T47D (cell line): ENCODE measurements at places on chromosomes 2 and 18.

GRCh38 chr2:56613920-56614319, 430.1 kb downstream of the CCDC85A start:
- DNase-seq: no peak

DNA sequence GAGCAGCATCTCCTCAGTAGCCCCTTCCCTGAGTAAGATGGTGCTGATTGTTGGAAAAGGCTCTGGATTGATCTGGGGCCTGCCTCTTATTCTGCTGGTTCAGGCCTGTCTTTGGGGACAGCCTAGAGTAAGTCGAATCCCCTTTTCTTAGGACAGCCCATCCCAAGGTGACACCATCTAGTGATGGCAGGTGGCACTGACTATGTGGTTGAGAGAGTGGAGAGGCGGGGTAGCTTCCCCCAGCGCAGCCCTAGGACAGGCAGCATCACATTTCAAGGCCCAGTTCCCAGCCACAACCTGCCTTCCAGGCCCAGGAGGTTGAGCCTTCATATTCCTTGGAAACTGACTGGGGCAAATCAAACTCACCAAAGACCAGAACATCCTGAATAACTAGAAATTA, 69.1 kb upstream of the B3GNT7 start:
- no peak for DNase-seq

GRCh38 chr2:20061476-20061875, 10.0 kb upstream of the LAPTM4A start:
- no peak for DNase-seq

- no peak for DNase-seq
These were observed 298.8 kb upstream of the GCFC2 start for GRCh38 chr2:76009484-76009883.

DNA sequence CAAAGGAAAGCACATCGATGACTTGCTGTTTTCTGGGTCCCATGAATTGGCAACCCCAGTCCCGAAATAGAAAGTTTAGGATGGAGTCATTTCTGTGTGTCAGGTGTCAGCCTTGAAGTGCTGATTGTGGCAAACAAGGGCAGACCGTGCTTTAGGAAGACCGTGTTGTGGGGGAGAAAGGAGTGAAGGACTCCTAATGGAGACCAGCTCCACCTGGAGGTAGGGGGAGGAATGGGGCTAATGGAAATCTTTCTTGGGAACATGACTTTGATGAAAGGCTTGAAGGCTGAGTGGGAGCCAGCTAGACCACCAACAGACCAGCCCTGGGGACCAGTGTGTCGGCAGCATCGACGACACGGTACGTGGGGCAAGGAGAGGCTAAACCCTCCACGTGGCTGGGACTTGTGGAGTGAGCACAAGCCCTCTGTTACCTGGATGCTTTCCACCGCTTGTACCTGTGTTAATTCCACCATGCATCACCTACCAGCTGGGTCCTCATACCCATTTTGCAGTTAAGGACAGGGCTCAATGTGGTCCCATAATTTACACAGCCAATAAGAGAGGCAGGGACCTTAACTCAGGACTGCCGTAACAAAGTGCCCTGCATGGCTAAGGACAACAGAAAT, 104.2 kb downstream of the SH3BP4 start:
- peak; percentile 76 for DNase-seq

DNA sequence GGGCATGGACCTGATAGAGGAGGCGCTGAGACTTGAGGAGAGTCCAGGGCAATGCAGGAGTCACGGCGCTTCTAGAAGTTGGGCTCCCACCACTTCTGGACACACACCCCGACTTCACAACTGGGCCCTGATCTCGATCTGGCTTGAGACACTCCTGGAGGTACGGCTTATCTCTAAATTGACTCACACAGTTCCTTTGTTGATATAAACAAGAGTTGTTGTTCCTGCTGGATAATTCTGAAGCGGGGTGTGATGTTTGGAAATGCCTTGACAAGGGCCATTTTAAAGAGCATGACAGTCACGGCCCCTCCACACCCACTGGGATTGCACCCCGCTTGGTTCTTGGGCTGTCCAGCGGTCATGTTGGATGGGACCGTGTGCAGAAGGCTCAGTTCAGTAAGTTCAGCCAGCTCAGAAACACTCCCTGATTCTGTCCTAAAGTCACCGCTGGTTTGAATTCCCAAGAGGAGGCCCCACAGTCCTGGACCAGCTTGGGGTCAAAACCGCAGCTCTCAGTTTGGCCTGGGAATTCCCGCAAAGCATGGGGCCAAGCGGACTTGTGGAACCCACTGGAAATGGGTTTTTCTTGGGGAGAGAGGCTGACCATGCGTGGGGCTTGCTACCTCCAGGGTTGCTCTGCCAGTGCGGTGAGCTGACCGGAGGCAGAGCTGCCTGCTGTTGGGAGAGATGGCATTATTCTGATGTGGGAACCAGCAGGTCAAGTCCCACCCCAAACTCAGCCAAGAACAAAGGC, 9.3 kb upstream of the NEU2 start:
- DNase-seq: no peak

DNA sequence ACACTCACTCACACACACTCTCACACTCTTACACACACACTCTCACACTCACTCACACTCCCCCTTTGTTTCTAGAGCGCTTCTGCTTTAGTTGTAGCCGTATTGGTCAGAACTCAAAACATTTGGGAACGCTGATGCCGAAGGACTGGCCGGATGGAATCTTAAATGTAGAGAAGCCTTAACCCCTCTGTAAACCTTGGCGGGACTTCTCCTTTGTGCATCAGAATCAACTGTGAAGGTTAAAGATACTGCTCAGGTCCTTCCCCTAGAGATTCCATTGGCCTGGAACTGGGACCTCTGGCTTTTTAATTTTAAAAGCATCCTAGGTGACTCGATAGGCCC, 18.3 kb downstream of the SH3BP4 start:
- no peak for DNase-seq

DNA sequence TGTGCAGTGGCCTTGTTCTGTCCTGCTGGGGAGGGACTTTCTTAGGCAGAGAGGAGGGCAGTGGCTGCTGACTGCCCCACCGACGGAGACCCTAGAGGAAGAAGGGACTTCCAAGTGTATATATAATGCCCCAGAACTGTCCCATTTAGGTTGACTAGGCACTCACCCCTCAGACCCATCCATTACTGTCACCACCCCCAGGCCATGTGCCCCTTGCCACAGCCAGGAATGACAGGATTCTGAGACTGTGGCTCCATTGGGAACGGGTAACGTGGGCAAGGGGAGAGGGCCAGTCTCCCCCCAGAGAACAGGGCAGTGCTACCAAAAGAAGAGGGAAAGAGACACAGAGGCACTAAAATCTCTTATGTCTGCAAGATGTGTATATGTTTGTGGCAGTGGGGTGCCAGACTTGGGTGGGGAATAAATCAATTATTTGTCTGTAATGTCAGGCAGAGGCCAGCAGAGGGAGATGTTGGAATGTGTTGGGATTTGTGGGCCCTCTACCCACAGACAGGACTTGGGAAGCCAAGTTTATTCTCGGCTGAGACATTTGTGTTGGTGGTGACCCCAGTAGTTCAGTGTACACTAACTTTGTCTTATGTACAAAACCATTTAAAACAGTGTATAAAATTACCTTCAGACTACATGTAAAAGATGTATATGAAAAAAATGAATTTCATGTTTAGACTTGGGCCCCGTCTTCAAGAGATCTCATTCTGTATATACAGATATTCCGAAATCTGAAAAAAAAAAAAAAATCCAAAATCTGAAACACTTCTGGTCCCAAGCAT, 24.0 kb upstream of the TMEM37 start:
- peak; percentile 63 for DNase-seq

GRCh38 chr2:114769110-114769509, 326.7 kb downstream of the DPP10 start:
- DNase-seq: no peak

GRCh38 chr2:110773401-110773921, 41.1 kb downstream of the ACOXL start:
- DNase-seq: no peak

DNA sequence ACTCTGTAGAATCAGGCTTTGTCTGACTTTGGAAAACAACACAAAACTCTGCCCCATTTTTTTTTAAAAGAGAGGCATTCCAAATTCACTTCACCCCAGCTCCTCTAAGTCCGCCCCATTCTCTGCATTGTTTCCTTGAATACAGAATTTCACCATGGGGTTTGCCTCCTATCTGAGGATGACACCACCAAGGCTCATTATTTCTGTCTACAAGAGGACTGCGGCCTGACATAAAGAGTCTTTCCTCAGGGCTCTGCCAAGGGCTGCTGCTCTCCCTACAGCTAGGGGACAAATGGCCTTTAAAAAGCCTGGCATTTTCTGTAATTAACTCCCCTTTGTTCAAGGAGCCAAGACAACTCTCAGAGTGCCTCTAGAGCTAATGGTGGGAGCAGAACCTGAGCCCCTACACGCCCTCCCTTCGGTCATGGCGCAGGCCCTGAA, 4.6 kb downstream of the CHST10 start:
- DNase-seq: no peak

- DNase-seq: no peak
These were observed 234.8 kb upstream of the RAB6C start for GRCh38 chr2:129744649-129745048.

DNA sequence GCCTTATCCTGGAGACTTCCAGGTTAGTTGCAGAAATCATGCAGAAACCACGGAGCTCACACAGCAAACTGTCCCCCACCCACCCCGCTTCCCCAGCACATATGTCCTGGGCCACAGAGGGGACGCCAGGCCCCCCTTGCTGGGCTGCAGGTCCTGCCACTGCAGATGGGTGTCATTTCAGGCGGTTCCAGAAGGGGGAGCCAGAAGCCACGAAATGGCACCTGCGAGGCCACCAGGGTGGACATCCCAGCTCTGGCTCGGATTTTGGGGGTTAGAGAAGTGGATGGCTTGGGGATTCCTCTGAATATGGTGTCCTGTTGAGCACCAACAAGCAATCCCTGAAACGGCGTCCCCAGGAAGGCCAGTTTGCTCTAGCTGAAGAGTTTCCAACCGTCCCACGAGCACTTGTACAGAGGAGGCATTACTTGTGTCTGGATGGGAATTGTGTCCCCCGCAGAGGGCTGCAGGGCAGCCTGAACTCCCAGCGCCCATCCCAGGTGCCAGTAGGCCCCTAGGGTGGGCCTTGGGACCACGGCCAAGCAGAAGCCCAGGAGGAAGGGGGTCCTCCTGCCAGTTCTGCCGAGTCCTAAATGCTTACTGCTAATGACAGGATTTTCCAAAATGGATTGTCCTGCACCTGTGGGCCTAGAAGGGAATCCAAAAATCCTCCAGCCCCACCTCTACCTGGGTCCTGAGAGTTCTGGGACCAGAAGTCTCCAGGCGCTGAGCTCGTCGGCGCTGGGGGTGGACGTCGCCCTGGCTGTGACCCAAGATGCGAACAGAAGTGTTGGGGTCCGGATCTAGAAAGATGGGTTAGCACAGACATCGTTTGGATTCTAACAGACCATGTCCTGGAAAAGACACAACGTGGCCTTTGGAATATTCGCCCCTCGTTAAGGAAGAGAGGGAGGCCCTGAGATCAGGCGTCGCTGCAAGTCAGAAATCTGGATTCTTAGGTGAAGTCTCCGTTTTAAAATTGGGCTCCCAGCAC, 14.6 kb upstream of the NFATC1 start:
- peak; percentile 52 for DNase-seq

- no peak for DNase-seq
These were observed 47.0 kb upstream of the IHH start for GRCh38 chr2:219107758-219108157.

DNA sequence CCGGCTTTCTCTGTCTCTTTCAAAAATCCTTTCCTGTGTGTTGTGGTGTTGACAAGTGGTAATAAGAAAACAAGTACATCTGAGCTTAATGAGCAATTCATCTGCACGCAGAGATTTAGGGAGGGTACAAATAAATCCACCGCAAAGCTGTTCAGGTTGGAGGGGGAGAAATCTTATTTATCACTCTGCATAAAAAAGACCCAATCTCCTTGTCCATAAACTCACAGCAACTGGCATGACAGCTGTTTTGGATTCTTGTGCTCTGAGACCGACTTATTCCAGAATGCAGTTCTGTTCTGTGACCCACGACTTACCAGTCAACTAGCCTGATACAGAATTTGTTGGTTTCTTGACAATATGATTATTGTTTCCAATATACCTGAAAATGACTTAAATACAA, 380.1 kb downstream of the SOX11 start:
- DNase-seq: no peak

- DNase-seq: peak; percentile 87
These were observed 82.1 kb downstream of the EIF2AK3 start for GRCh38 chr2:88545118-88545517.

GRCh38 chr2:10541081-10541480, 93.0 kb upstream of the ODC1 start:
- DNase-seq: no peak

GRCh38 chr2:156933645-156934225, 323.8 kb upstream of the GALNT5 start:
- no peak for DNase-seq

DNA sequence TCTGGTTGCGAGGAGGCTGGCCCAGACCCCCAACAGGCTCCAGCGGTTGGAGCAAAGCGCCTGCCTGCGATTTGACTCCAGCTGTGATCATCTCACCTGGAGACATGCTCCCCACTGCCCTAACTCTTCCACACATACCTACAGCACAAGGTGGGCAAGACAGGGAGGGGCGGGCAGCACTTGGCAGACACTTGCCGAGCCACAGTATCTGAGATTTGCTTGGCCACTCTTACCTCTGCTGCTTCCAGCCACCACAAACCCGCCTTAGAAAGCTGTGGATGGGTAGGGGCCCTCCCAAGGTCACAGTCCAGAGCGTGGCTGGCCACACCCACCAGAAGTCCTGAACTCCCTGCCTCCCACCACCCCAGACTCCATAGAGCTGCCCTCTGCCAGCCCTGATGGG, 8.2 kb downstream of the CYP26B1 start:
- DNase-seq: no peak

DNA sequence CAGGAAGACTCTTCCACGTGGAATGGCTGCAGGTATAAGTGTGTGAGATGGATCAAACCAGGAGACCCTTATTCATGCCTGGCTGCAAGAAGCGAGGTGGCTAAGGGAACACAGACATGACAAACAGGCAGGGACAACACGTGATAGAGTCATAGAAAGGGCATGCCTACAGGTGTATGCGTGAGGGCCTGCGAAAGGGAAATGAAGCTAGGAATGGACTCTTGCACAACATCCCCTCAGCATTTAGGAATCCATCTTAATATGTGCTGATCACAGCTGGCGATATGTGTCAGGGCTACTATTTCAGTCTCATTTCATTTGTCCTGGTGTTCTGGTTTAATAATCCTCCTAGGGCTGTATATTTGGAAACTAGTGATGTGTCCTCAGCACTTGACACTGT, 291.2 kb downstream of the MYT1L start:
- no peak for DNase-seq

DNA sequence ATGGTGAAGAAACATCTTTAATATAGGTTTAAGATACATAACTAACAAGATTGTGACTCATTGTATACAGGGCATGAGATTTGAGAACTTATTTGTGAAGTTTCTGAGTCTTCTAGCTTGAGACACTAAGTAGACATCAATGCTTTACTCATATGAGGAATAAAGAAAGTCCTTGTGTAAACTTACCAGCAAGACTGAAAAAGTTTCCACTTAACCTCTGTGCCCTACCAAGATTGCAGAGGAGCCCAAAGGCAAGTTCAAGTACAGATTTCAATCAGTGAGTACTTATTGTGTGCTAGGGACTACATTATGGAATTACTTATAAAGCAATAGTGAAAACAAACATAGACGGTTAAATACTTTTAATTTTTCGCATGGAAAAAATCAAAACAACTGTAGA, 1041.2 kb upstream of the CELF4 start:
- no peak for DNase-seq

GRCh38 chr2:225842939-225843338, 443.4 kb downstream of the NYAP2 start:
- DNase-seq: no peak

- no peak for DNase-seq
These were observed 419.1 kb downstream of the SLC4A3 start for GRCh38 chr2:220046507-220046906.

GRCh38 chr18:47829831-47830230, 100.6 kb downstream of the SMAD2 start:
- no peak for DNase-seq
